ENCODE measurements at places on chromosomes 4 and X.

- DNase-seq, result no peak
These were observed 3.2 kb upstream of the KLF8 start for GRCh38 chrX:56228914-56229313.

DNA sequence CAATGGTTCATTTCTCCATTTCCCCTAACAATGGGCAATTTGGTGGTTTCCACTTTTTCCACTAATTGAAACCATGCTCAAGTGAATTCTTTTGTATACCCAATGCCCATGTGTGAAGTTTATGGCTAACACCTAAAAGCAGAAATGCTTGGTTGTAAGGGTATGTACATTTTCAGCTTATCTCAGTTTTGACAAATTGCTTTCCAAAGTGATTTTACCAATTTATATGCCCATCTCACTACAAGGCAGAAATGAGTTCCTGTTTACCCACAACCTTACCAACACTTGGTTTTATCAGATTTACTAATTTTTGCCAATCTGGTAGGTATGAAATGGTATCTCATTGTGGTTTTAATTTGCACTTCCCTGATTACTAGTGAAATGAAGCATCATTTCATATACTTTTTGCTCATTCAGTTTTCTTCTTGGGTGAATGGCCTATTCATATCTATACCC, 14.8 kb downstream of the GPR34 start:
- no peak for DNase-seq

DNA sequence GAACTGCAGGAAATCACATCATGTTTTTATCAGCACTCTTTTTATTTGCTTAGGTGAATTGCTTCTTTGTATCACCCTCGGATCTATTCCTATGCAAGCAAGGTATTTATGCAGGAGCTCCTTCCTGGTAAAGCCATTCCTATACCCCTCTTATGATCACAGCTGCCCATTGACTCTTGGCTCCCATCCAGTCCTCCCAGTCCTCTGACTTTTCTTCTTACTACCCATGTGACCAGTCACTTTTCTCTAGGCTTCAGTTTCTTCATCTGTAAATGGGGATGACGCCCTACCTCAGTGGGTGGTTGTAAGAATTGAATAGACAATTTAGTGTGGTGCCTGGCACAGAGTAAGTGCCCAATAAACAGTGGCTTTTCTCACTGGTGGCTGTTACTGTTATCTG, 144.9 kb downstream of the FHIP1A start:
- no peak for DNase-seq

DNA sequence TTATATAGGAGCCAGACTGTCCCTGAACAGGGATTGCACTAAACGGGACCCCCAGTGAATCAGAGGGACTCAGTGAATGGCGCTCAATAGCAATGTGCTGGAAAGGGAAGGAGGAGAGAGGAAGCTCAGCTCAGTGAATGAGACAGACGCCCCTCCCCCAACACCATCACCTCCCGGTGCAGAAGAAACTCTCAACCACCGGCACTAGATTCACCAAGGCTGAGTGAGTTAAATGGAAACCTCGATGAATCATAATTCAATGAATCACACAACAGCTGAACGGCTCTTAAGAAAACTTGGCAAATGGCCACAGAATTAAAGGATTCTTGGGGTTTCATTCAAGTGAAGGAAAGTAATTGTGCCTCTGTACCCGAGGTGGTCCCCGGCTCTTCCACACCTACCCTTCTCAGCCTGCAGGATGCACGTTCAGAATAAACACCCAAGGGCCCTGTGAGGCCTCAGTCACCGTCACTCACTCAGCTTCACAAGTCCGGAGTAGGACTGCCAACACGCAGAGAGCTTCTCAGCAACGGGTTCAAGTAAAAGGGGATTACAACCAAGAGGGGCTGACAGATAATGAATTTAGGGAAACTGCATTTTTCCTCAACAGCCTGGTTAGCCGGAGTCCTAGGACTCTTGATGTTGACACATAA, 29.3 kb downstream of the CRMP1 start:
- DNase-seq, result peak; percentile 94

Measured in osteoblast (primary cell).